ENCODE measurements at places on chromosomes 3 and 15.

DNA sequence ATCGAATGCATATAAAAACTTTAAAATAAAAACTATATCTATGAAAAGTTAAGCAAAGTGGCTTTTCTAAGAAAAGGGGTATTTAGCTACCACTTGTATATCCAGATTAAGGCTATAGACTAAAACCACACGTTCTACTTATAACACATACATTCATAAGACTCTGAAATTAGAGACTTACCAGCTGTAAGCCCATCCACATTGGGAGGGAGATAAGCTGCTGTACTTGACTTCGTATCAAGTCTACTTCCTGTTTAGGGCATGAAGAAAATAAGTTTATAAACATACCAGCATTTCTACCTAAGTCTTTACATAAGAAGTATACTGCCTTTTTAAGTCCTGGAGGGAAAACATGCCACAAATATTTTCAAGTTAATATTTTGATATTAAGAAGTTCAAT is 27.7 kb downstream of the AQR start:
- no peak for DNase-seq

DNA sequence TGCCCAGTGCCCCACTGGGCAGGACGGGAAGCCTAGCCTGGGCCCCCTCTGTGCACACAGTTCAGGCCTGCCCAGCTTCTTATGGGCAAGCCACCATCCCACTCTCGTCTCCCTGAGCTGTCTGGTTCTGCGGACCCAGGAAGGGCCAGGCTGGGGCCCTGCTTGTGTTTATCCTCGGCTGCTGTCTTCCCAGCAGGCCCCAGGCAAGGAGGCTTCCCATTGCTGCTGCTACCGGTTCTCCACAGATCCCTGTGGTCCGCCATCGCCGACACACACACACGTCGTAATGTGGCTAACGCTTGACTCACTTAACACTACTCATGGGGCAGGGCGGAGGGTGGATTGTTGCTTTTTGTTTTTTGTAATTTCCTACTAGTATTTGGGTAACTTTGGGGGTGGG is 52.4 kb upstream of the SLC6A1 start:
- no peak for DNase-seq

DNA sequence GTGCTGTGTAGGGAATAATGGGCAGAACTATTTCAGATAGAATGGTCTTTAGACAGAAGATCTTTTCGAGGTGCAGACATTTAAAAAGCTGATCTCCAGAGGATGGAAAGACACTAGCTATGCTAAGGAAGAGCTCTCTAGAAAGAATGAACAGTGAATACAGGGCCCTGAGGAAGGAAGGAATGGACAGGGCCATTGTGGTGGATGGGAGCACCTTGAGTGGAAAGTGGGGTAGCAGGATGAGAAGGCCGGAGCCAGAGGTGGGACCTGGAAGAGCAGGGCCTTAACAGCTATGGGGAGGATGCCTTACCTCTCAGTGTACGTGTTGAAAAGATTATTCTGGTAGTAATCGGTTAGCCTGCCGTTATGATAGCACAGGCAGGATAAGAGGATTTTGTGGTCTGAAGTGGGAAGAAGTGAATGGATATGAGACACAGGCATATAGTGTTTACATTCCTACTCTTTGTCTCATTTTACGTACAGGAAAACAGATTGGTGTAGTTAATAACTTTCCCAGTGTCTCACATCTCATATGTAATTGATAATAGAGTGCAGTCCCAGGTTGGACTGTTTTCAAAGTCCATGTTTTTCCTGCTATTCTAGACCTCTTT is 172.4 kb downstream of the KLHL25 start:
- DNase-seq, result no peak

- DNase-seq, result no peak
Measured at GRCh38 chr15:23823508-23823907, 136.4 kb upstream of the NDN start.

GRCh38 chr3:167989066-167989465 is 106.7 kb downstream of the GOLIM4 start:
- no peak for DNase-seq

GRCh38 chr3:116059421-116060096 is 385.7 kb downstream of the LSAMP start:
- no peak for DNase-seq

DNA sequence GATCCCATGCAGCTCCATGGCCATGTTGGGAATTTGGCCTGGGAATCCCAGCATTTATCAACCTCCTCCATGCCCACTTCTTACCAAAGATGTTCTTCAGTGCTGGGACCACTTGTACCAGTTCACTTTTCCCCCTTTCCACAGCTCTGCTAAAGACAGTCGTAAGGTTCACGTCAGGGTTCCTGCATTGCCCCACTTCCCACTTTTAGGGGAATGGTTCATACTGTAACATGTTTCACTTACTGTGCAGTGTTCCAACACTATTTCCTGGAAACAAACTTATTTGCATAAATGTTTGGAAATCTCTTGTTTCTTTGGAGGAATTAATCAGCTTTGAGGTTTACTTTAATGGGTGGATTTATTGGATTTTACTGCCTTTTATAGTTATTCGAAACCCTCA is 17.0 kb downstream of the APH1B start:
- no peak for DNase-seq

- no peak for DNase-seq
Measured at GRCh38 chr3:136263251-136263650, 13.1 kb downstream of the PCCB start.

- DNase-seq, result peak; percentile 84
Measured at GRCh38 chr3:138046955-138047354, 37.0 kb downstream of the CLDN18 start.
